ENCODE measurements at places on chromosomes 12 and 14.

- no peak for DNase-seq
Measured at GRCh38 chr14:97270308-97270707, 473.1 kb downstream of the VRK1 start.

GRCh38 chr12:45546545-45546944 is 183.0 kb upstream of the ARID2 start:
- DNase-seq: no peak

DNA sequence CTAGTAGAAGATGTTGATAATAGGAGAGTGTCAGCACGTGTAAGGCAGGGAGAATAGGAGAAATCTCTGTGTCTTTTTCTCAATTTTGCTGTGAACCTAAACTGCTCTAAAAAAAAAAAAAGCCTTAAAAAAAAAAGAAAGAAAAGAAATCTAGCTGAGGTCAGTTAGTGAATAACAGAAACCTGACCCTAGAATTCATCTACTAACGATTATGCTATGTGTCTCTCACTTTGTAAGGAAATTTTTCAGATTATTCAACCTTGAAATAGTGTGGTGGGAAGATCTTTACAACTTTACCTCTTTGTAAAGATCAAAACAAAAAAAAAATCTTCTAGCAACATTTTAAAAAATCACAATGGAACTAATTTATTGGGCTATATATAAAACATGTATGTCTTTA is 995.7 kb downstream of the GALC start:
- DNase-seq: no peak

- no peak for DNase-seq
Measured at GRCh38 chr14:92317511-92317910, 5.5 kb upstream of the SLC24A4 start.

- DNase-seq: no peak
Measured at GRCh38 chr14:71487449-71487848, 444.8 kb upstream of the RGS6 start.

DNA sequence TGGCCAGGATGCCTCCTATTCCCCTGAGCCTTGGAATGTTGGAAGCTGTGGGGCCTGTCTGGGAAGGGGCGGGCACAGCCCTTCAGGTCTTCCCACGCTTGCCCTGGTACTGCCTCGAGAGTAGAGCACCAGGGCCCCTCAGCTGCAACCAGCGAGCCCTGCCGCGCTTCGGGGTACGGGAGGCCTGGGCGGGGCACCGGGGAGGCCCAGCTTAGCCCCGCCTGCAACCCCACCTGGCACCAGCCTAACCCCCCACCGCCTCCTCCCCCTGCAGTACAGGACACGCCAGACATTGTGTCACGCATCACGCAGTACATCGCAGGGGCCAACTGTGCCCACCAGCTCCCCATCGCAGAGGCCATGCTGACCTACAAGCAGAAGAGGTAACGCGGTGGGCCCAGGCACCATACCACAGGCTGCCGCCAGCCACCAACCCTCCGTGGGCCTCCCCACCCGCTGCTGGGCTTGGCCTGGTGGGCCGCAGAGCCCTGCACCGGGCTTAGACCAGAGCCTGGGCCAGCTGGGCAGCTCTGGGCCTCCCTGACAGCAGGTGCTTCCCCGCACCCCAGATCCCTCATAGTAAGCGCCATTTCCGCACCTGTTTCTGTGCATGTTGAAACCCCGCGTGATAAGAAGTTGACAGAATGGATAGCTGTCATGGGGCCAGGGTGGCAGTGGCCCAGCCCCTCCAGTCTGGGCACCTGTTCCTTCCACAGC is 13.6 kb upstream of the TEX22 start:
- DNase-seq: no peak

GRCh38 chr12:67774983-67775587 is 126.5 kb downstream of the DYRK2 start:
- DNase-seq: no peak

DNA sequence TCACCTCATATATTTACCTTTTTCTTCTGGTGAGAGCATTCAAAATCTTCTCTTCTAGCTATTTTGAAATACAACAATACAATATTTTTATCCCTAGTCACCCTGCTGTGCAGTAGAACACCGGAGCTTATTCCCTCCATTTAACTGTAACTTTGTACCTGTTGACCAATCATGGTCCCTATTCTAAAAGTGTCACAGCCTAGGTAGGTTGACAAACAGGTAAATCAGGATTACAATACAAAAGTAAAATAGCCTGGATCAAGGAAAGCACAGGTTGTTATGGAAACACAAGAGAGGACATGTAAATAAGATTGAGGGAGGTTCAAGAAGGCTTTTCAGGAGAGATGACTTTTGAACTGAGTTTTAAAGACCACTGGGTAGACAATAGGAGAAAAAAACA is 670.9 kb downstream of the DIO2 start:
- DNase-seq: no peak

- DNase-seq: no peak
Measured at GRCh38 chr14:55832122-55832911, 252.3 kb downstream of the KTN1 start.

- no peak for DNase-seq
Measured at GRCh38 chr14:104882325-104882973, 17.4 kb downstream of the CEP170B start.

DNA sequence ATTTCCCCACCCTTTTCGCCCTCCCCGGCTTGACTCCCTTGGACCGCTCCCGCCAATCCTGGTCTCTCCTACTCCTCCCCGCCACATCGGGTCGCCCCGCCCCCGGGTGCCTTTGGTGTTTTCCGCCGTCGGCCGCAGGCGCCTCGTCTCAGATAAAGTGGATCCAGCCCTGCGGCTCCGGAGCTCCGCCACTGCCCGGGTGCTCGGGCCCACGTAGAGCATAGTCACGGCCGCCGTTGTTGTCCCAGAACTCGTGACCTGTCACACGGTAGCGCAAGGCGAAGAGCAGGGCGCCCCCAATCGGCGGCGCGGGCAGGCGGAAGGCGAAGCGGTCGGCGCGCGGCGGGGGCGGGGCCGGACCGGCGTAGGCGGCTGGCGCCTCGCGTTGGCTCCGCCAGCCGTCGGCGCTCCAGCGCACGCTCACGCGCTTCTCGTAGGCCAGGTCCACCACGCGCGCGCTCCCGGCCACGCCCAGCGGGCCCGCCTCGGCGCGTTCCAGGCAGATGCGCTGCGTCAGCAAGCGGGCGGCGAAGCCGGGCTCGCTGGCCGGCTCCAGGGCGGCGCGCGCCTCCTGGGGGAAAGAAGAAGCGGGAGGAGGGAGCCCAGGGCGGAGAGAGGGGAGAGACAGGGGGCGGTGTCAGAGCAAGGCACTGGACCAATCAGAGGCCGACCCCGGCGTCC is 1.2 kb downstream of the PPP1R3E start:
- DNase-seq: peak; percentile 98

- DNase-seq: no peak
Measured at GRCh38 chr14:65780566-65780965, 368.0 kb downstream of the FUT8 start.

- DNase-seq: no peak
Measured at GRCh38 chr12:6171409-6172015, 28.7 kb upstream of the CD9 start.

GRCh38 chr12:109154451-109155438 is 38.4 kb downstream of the ACACB start:
- DNase-seq: peak; percentile 74

DNA sequence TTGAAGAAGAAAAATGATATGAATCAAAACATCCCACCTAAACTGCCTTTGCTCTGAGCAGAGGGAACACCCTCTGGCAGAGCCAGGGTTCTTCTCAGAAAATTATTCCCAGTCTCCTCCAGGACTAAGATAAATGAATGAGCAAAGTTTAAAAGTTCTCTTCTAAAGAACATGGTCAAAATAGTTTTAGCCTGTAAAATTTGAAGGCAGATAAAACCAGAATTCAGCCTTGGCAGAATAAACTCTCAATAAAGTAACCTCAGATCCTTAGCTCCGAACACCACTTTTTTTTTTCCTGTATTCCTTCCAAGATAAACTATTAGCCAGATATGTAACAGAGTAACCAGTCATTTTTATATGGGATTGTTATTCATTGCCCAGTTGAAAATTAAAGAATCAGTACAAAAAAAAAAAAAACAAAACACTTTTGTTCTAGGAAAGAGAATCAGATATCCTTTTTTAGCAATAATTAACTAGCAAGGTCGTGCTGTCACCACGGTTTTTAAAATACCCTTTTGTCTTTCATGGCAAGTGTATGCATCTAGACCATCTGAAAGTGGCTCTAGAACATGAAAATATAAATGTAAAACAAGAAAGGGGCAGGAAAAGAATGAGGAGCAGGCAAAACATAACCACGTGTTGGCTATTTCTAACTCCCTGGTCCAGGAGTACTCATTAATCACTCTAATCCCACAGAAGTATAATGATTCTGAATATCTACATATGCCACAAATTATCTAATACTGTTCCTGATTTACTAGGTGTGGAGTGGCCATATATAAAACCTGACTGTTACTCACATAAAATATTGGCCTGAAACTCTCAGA is 60.8 kb downstream of the CAPZA3 start:
- no peak for DNase-seq

DNA sequence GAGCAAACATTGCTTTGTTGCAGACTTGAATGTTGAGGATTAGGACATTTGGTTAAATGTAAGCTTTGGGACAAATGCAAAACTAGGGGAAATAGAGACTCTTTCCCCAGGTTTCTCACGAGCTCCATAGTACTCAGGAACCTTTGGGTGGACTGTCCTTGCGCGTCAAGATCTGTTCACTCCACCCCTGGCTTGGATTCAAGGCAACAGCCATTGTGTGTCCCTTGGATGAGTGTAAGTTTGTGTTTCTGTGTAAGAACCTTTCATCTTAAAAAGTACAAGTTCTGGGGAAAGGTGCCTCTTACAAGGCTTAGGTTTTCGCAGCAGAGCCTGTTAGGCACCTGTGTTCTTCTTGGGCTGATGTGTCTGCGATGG is 3.7 kb downstream of the SUSD6 start:
- DNase-seq: peak; percentile 34

- DNase-seq: no peak
Measured at GRCh38 chr12:89826468-89826867, 117.8 kb upstream of the ATP2B1 start.

DNA sequence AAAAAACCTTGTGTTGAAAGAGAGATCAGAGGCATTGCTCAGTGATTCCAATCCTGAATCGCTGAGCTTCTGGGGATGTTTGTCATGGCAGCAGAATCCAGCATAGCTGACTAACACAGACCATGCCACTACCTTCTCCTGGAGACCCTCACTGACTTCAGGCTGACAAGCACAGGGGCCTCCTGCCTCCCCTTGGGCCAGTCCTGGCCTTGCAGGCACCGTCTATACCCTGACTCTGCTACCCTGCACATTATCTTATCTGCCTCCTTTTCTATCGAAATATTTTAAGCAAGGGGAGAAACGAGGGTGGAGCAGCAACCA is 139.8 kb downstream of the KIF26A start:
- no peak for DNase-seq

DNA sequence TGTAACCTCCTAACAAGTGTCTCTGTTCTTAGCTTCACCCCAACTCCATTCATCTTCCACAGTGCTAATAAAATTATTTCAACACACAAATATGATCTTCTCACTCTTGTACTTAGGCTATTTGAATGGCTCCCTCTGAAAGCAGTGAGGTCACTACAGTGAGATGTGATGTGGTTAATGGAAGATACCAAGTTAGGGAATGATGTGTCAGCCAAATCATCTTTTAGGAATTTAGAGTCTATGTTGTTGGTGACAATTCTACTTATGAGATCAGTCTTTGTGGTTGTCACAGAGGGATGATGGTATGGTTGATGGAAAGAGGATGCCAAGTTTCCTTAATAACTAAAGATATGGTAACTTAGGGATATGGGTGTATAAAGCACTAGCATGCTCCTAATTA is 57.6 kb downstream of the POLR3B start:
- DNase-seq: no peak

- no peak for DNase-seq
Measured at GRCh38 chr14:54857830-54858269, 44.8 kb downstream of the GCH1 start.

DNA sequence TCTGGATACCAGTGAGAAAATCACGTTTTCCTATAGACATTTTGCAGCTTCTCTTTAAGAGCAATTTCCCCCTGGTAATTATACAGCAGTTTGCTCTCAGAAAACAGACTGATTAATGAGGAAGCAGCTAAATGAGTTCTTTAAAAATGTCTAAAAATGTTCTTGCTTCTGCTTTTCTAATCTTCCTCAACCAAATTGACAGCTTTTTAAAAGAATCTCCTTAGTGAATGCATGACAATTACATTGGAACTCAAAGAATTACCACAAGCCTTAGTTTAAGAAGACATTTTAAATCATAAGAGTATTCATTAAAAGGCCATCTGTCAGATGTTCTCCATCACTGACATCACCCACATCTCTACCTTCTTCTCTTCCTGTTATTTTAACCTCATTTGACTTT is 135.8 kb upstream of the PLXNC1 start:
- no peak for DNase-seq

GRCh38 chr14:92538412-92538985 is 24.9 kb downstream of the RIN3 start:
- no peak for DNase-seq

DNA sequence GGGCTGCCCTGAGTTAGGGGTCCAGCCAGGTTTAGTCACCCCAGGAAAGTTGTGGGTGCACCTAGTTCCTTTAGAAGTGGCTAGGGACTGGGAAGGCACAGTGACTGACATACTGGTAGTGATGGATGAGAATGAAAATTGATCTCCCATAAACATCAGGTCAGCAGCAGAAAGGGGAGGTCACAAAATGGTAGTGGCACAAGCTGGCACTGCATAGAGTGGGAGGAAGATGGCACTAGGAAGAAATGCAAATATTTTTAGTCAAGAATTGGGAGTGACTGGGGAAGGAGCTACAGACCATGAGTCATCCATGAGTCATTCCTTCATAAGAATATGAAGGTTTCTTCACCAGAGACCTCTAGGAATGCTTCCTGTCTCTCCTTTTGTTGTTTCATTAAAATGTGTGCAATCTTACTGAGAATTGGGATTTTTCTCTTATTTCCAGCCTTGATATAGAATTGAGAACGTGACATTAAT is 198.3 kb upstream of the AMIGO2 start:
- peak; percentile 74 for DNase-seq

- DNase-seq: no peak
Measured at GRCh38 chr12:17841496-17841895, 248.5 kb downstream of the RERGL start.

- no peak for DNase-seq
Measured at GRCh38 chr12:22415342-22416309, 81.1 kb upstream of the ST8SIA1 start.

- DNase-seq: no peak
Measured at GRCh38 chr14:95452176-95452892, 64.1 kb downstream of the SYNE3 start.

Measured in CD4-positive, alpha-beta T cell treated with Interleukin-4 for 4 hours (primary cell).